ENCODE measurements at places on chromosomes 1 and 21.

DNA sequence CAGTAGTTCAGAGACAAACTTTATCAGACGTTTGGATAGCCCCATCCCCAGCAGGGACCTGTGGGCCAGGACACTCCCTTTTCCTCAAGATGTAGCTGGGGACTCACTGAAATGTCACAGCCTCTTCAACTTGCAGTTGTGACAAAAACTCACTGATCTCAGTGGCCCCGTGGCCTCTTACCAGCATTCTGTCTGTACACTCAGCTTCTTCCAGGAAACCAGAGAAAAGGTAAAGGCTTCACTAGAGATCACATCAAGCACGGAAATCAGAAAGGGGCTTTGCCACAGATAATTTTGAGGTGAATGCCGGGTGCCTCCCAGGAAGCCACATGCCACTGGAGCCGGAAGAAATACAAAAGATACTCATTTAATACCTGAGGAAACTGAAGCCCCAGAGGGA is 122.2 kb downstream of the CCDC185 start:
- DNase-seq, result peak; percentile 46

GRCh38 chr1:174676856-174677255 is 229.1 kb downstream of the GPR52 start:
- no peak for DNase-seq

DNA sequence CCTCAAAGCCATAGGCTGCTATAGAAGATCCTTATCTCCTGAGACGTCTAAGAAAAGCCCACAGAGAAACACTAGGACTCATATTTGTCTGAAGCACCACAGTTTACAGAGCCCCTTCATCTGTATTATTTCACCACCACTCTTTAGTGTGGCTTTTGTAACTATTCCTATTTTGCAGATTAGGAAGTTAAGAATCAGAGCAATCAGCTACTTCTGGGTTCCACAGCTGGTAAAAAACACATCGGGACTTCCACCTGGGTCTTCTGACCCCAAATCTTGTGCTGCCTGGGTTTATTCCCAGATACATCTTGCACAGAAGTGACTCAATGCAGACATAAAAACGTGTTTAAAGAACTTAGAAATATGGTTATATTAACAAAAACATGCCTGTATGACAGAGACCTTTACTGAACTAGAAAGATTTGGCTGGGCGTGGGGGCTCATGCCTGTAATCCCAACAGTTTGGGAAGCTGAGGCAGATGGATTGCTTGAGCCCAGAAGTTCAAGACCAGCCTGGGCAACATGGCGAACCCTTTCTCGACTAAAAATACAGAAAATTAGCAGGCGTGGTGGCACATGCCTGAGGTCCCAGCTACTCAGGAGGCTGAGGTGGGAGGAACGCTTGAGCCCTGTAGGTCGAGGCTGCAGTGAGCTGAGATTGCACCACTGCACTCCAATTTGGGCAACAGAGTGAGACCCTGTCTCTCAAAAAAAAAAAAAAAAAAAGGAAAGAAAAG is 40.9 kb downstream of the ELK4 start:
- DNase-seq, result no peak

GRCh38 chr21:38897532-38898421 is 92.0 kb downstream of the ETS2 start:
- DNase-seq, result no peak

- DNase-seq, result no peak
These were observed 51.7 kb downstream of the SKI start for GRCh38 chr1:2279817-2280216.

- DNase-seq, result no peak
These were observed 12.5 kb downstream of the S100A7A start for GRCh38 chr1:153428791-153429190.

DNA sequence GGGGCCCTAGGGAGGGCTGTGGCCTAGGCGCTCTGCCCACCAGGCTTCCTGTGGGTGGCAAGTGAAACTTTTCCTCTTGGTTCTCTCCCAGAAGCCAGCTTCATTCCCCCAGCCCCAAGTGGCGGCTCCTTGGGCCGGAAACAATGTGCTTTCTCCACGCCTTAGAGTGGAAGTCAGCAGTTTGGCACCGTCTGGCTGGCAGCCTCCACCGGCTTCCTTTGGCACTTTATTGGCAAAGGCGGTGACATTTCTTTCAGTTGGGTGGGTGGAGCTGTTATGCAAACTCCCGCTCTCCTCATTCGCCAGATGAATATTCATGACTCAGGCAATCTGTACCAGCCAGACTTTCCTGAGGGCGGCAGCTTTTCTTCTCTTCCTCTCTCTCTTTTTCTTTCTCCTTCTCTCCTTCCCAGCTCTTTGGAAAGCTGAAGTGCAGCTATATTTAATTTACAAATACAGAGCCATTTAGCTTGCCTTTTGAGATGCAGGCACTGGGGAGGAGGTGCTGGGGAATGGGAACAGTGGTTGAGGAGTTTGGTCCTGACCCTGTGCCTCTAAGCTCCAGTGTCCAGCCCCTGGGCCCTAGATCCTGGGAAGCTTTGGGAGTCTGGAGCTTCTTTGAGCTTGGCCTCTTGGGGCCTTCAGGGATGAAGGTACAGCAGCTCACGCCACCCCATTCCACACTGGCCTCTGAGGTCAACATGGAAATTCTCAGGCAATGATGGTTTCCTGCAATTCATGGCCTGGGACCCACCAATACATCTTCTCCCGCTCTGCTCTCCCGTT is 67.8 kb upstream of the POU3F1 start:
- no peak for DNase-seq

GRCh38 chr21:41692185-41692565 is 74.7 kb downstream of the RIPK4 start:
- no peak for DNase-seq

DNA sequence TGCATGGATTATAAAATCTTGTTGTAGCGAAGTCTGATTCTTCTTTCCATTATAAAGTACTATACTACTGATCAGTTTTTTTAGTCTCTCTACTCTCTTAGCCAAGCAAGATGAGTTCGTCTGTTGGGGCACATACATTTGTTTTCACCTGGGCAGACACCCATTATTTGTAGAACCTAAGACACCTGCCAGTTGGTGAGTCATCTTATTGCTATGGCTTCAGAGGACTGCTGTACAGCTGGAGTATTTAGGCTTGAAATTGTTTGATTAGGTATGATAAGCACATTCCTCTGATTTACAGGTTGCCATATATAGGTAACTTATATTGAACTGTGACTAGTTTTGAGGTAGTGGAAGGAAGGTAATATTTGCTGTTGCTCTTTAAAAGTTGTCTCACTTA is 17.2 kb downstream of the RBM15 start:
- no peak for DNase-seq

- no peak for DNase-seq
These were observed 77.3 kb downstream of the DHRS3 start for GRCh38 chr1:12540580-12541273.

DNA sequence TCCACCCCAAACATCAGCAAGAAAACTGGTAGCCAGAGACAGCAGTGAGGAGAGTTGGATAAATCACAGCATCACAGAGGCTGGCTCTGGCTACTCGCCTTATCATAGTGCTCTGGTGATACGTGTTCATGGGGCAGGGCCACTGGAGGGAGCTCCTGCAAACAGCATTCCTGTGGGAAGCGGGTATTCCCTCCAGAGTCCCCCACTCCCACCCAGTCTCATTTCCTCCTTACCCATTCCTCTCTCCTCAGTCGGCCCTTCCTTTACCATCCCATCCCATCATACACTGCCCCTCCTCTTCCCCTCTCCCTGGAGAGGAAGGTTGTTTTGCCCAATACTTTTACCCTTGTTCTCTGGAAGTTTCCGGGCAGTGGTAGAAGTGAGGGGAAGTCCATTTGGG is 7.1 kb downstream of the NHLH2 start:
- no peak for DNase-seq

- no peak for DNase-seq
These were observed 42.3 kb downstream of the VAMP4 start for GRCh38 chr1:171699531-171699930.

GRCh38 chr1:31723828-31724359 is 20.1 kb upstream of the COL16A1 start:
- peak; percentile 66 for DNase-seq

GRCh38 chr1:27542463-27543273 is 52.7 kb upstream of the WASF2 start:
- peak; percentile 60 for DNase-seq

- no peak for DNase-seq
These were observed 52.8 kb downstream of the NENF start for GRCh38 chr1:212485571-212485912.

DNA sequence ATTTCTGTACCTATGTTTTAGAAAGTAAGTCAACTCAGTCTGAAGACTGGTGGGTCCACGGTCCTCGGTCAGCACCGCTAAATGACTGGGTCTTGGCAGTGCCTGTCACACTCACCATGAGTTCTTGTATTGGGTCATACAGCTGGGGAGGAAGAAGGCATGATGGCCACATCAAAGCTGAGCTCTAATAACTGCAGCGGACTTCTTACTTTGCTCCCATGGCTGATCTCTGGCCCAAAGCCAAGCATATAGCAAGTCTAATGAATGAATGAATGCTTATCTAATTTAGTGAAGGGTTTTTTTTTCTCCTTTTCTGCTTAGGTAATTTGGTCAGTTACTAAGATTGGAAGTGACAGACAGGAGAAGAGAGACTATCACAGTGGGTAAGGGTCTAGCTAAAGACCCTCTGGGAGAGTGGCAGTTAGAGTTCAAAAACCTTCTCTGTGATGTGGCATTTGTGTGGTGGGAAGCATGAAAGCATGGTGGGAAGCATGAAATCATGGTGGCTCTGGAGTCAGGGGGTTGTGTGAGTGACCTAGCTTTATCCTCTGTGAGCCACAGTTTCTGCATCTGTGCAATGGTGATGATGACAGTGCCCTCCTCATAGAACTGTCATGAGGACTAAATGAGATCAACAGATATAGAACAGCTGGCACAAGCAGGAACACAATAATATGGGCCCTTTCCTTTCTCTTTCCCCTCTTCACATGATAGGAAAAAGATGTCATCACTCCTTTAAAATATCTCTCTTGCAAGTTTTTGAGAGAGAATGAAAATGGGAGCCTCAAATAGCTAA is 78.9 kb upstream of the JAK1 start:
- DNase-seq, result no peak

DNA sequence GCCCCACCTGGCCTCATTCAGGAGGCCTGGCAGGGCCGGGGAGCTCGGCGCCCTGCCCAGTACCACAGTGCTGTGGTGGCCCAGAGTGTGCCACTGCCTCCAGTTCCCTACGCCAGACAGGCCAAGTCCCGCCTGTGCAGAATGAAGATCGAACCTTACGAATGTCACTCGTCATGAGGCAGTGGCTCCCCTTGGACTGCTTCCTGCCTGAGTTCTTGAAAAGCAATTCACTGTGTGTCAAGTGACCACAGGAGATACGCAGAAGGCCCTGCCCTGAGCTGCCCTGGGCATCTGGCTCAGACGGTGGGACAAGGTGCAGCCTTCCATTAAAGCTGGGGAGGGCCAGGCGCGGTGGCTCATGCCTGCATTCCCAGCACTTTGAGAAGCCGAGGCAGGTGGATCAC is 49.6 kb upstream of the LRP8 start:
- DNase-seq, result no peak

DNA sequence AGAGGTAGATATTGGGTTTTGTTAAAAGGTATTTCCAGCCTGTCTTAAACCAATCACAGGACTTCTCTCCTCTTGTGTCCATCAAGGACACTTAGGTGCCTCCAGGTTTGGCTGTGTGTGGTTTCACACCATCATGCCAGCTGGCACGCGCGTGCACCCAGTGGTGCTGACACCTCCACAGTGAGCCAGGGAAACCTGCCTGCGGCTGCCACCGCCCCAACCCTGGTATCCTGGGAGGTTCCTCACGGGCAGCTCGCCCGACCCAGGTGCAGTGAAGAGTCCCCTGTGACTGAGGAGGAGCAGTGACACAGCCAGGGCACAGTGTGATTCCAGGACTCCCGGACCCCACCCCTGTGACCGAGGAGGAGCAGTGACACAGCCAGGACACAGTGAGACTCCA is 13.2 kb upstream of the COL6A2 start:
- no peak for DNase-seq

GRCh38 chr1:155093911-155094621 is 15.4 kb downstream of the EFNA3 start:
- no peak for DNase-seq

DNA sequence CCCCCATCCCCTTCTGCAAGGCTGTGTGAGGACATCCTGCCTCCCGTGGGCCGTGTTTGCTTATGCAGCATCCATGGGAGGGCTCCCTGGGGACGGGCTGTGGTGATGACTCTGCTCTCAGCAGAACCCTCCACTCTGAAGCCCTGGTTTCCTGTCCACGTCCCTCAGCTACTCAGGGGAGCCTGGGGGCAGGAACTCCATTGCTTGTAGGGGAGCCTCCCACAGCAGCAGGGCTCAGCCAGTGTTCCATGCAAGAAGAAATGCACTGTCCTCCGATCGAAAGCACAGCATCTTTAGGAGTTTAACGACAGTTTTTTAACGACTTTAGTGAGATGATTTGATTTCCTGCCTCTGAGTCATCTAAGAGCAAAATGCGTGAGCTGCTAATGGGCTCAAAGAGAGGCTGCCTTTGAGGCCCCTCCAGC is 8.3 kb upstream of the KCNAB2 start:
- DNase-seq, result no peak

- DNase-seq, result no peak
These were observed 192.0 kb upstream of the JUN start for GRCh38 chr1:58975888-58976287.

- peak; percentile 81 for DNase-seq
These were observed 182.6 kb upstream of the EDN2 start for GRCh38 chr1:41666981-41667631.

GRCh38 chr21:41821081-41821755 is 54.4 kb upstream of the RIPK4 start:
- DNase-seq, result no peak

GRCh38 chr1:116664366-116664977 is 3.1 kb downstream of the IGSF3 start:
- DNase-seq, result no peak
